Activated CD8-positive, alpha-beta memory T cell treated with anti-CD3 and anti-CD28 coated beads for 36 hours (primary cell): ENCODE measurements at places on chromosomes 1 and 21. TPM values are rescaled to one million over a fixed set of nuclear protein-coding genes. Genes with fewer than 3 reads are reported as not detected.

COL11A1 gene
- not detected for total RNA-seq

OR2T11 gene
- not detected for total RNA-seq

KLHDC9 gene
- total RNA-seq, result 0.53 TPM

ASTN1 gene
- not detected for total RNA-seq

SLFNL1 gene
- 0.11 TPM for total RNA-seq

GCSAML gene
- total RNA-seq, result 0.80 TPM

PFKL gene
- total RNA-seq, result 151 TPM

SYCP1 gene
- total RNA-seq, result not detected

ZNF697 gene
- total RNA-seq, result 1.0 TPM

CFHR5 gene
- total RNA-seq, result not detected

CCDC181 gene
- 0.48 TPM for total RNA-seq

XCL2 gene
- 489 TPM for total RNA-seq

ILDR2 gene
- total RNA-seq, result 5.9 TPM

NEXN gene
- total RNA-seq, result 0.31 TPM

DYRK1A gene
- total RNA-seq, result 53.9 TPM

NMNAT2 gene
- not detected for total RNA-seq

GATAD2B gene
- total RNA-seq, result 57.5 TPM

AMIGO1 gene
- total RNA-seq, result 2.6 TPM

CFAP57 gene
- total RNA-seq, result 0.42 TPM

ABCA4 gene
- not detected for total RNA-seq

MECR gene
- total RNA-seq, result 46.4 TPM

CFHR1 gene
- total RNA-seq, result not detected

IFI44L gene
- total RNA-seq, result 1.2 TPM

ST6GALNAC5 gene
- total RNA-seq, result not detected

LHX8 gene
- not detected for total RNA-seq

ANGPTL3 gene
- not detected for total RNA-seq

VWA5B1 gene
- total RNA-seq, result not detected

RPTN gene
- not detected for total RNA-seq

VAMP4 gene
- 7.0 TPM for total RNA-seq

DYNLT4 gene
- not detected for total RNA-seq

WNT4 gene
- total RNA-seq, result not detected

GJA5 gene
- total RNA-seq, result not detected

PAQR6 gene
- 2.5 TPM for total RNA-seq

HES5 gene
- total RNA-seq, result 0.21 TPM

SH3D21 gene
- 6.9 TPM for total RNA-seq

TAL1 gene
- total RNA-seq, result not detected

PRAMEF5 gene
- not detected for total RNA-seq

MAP10 gene
- 1.8 TPM for total RNA-seq

HTR6 gene
- total RNA-seq, result not detected

OR2G6 gene
- total RNA-seq, result not detected
